ENCODE measurements at places on chromosomes 5 and 9.

DNA sequence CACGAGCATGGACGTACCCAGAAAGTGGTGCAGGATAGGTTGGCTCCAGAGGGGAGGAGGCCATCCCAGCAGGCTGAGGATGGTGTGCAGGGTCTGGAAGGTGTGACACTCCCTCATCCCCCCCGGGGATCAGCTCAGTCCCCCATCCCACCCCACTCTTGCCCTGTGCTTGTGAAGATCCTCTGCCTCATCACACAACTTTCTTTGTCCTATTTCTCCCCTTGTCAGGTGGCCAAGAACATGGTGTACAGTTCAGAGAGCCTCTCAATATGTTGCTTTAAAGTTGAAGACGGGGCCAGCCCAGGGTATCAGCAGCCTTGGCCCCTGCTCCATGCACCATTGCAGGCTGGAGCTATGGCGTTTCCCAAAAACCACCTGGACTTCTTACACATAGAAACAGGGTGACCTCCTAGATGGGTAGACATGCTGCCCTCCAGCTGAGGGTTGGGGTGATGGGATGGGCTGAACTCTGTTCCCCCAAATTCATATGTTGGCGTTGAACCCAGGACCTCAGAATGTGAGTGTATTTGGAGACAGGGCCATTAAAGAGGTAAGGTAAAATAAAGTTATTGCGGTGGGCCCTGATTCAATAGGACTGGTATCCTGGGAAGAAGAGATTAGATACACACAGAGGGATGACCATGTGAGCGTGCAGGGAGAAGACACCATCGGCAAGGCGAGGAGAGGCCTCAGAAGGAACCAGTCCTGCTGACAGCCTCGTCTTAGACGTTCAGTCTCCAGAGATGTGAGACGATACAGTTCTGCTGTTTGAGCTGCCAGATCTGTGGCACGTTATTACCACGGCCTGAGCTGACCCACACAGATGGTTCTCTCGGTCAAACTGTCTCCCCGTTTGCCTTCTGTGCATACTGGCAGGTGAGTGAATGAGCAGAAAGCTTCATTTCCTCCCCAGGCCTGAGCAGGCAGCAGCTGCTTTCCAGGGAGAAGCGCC, 272.5 kb downstream of the GADD45G start:
- no peak for DNase-seq

DNA sequence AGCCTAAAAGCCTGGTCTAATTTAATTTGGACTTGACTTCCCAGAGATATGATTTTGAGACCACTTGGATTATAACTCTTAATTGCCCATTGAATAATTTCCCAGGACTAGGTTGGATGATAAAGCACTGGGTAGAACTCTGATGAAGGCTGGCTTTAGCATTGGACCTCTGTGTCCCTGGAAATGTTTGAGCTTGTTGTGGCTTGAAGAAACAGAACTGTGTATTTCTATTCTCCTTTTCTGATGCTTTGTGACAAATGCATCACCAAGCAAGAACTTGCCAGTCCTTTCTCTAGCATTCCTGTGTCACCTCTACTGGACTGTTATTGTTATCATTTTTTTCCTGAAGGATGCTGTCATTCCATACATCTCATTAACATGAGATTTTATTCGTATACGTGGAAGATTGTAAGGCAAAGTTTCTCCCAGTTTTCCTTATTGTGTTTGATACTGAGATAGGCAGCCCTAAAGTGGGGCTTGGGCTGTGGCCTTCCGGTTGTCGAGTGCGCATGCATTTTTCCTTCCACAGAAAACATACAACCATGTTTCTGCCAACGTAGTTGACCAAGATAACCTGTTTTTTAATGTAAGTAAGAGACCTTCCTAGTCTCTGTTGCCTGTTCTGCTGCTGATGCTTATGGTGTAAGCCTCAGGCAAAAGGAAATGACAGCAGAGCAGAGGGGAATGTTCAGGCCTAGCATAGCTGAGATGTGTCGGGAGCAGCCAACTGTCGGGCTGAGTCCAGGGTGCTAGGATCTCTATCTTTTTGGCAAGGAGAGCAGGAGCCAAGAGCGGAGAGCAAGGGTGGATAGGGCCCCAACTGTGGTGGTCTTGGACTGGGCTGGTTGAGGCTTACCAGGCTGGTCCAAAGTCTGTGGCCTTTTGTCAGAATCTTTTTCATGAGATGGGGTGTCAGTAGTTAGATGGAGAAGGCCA, 2.3 kb downstream of the NTRK2 start:
- DNase-seq, result no peak

DNA sequence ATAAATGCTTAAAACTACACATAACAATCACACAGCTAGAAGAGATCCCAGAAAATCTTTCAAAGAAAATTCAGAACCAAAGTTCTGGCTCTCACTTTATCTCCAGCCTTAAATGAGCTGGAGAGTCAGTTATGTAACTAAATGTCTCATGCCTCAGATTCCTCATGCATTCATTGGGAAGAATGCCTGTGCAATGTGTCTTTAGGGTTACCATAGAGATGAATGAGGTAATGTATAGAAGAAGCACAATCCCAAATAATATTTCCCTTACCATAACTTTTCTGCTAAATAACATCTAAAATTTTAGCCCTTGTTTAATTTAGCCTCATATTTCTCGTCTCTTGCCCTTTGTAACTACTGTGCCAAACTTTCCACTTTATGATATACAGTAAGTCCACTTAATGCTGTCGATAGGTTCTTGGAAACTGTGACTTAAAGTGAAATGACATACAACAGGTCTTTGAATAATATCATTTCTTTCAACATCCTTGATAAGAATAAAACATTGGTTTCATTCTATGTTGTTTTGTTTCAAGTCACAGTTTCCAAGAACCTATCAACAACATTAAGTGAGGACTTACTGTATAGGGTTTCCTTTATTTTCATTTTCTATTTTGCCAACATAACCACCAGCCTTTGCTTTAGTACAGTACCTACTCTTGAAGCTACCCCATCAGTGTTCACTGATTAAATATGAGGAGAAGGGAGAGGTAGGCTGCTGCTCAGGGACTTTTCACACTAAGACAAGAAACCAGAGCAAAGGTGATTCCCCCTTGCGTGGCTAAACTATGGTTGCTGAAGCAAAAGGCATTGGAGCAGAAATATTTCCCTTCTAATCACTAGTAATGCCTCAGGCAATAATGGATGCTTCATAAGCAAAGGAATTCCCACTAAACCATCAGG, 295.7 kb upstream of the PTGER4 start:
- DNase-seq, result no peak

DNA sequence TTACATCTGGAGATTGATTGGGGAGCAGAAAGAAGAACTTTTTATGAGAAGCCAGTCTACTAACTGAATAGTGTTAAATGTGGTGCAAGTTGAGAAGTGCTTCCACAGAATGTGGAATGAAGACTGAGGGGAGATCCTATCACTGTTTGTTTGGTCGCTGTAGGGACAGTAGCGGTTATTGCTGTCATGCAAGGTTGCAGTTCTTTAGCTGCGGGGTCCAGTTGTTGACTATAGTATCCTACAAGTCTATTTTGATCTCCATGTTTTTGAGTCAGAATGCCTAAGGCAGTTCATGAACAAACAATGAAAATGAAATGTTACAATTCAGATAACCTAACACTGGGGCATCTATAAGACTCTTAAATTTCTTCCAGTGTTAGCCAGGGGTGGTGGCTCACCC, 45.3 kb upstream of the PDZD2 start:
- no peak for DNase-seq

- DNase-seq, result no peak
These were observed 8.8 kb upstream of the GLIPR2 start for GRCh38 chr9:36127652-36128244.

DNA sequence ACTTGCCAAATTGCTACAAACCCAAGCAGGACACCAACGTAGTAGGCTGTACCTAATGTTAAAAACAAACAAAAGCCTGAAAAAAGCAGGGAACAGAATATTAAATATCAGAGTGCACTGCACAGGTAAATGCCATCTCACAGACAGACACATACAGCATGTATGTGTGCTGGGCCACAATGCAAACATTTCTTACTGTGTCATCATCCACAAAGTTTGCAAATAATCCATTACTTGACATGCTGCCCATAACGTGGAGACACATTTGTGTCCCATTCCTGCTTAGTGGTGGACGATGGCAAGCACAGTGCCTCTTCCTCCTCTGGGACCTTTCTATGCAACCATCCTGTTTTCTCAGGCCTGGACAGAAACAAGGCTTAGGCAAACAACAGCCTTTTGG, 44.7 kb downstream of the GOLM1 start:
- no peak for DNase-seq

- no peak for DNase-seq
These were observed 69.2 kb downstream of the SYK start for GRCh38 chr9:90870621-90871326.
